ENCODE measurements at places on chromosomes 5 and 9. TPM values are rescaled to one million over a fixed set of nuclear protein-coding genes. Genes with fewer than 3 reads are reported as not detected.

The CDX1 gene
- total RNA-seq: 0.23 TPM

The SUSD3 gene
- total RNA-seq: 0.83 TPM

The OLFM1 gene
- total RNA-seq: 18.7 TPM

The IL3 gene
- total RNA-seq: not detected
